ENCODE measurements at places on chromosomes 5 and 9.

DNA sequence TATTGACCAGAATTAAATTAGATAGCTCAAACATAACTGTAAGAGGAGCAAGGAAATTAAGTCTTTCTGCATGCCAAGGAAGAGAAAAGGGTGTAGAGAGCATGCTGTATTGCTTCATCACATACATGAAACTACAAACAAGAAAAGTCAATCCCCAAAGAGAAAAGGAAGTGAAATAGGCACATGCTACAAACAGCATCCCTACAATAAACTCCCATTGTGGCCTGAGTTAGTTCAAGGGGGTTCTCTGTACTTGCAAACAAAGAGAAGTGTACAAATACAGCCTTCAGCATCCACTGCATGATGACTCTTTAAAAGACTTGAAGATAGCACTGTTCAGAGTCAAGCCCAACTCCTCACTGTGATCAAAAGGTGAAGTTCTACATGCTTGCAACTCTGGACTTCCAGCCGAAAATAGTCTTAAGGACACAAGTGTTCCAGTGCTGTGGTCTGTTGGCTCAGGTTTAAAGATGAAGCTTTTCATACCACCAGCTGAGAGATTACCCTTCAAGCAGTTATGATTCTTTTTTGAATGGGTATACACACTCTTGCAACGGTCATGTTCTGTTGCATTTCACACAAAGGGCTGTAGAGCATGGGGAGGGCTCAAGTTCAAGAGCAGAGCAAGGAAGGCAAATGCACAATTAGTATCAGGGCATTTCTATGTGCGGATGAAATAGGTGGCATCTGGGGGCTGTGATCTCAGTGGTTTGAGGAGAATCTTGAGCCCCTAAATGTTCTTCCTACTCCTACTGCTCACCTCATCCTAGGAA is 534.5 kb downstream of the EBF1 start:
- DNase-seq, result no peak

DNA sequence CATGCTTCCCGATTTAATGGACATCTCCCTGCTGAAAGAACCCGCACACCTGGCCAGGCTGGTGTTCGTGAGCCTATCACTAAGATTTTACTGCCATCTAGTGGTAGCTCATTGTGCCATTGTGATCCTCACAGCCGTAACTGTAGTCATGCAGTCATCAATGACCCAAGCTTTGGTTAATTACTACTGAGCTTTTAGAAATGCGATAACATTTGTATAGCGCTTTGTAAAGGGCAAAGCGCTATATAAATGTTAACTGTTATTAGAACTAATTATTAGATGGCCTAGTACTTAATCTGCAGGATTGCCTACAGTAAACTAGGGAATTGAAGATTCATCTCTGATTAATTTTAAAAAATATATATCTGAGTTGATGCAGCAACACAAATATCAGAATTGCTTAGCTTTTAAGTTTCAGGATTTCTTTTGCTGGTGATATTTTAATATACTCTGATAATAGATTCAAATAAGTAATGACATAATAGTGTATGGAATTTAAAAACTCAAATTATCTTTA is 90.2 kb downstream of the HACD4 start:
- DNase-seq, result peak; percentile 70

GRCh38 chr9:88954066-88954465 is 37.2 kb upstream of the S1PR3 start:
- no peak for DNase-seq

DNA sequence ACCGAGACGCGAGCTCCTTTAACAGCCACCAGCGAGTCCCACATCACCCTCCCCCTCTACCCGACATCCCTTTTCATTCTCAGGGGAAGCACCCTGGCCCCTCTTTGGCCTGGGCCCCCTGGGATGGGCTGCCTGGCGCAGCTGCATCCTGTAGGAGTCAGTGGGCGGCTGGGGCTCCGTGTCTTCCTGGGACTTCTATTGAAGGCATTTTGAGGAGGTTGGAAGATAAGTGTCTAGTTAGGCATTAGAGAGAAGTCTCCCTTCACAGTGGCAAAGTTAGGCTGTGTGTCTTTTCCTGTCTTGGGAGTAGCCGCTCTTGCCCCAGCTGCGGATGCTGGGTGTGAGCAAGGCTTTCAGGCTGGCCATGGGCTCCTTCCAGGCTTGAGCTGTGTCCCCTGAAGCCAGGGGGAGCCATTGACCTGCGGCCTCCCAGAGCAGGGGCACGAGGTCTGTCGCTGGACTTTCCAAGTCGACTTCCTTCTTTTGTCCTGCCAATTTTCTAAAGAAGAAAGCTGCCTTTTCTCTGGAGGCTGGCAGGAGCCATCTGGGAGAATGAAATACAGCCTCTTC is 18.6 kb upstream of the NKD2 start:
- DNase-seq, result no peak

- no peak for DNase-seq
These were observed 41.5 kb downstream of the ALG2 start for GRCh38 chr9:99180199-99180598.

DNA sequence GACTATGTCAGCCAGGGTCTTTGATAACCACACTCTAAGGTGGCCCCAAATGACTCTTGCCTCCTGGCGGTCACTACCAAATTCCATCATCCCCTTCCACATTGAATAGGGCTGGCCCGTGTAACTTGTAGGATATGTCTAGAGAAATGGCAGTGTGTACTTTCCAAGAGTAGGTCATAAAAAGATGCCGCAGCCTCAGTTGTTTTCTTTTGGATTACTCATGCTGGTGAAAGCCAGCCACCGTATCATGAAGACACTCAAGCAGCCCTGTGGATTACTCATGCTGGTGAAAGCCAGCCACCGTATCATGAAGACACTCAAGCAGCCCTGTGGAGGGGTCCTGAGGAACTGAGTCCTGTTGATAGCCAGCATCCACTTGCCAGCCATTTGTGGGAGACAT is 172.0 kb upstream of the TBC1D2 start:
- DNase-seq, result no peak

- peak; percentile 58 for DNase-seq
These were observed 61.3 kb downstream of the RAPGEF1 start for GRCh38 chr9:131678499-131679111.

- no peak for DNase-seq
These were observed 28.8 kb downstream of the EPB41L4A start for GRCh38 chr5:112390327-112390726.

DNA sequence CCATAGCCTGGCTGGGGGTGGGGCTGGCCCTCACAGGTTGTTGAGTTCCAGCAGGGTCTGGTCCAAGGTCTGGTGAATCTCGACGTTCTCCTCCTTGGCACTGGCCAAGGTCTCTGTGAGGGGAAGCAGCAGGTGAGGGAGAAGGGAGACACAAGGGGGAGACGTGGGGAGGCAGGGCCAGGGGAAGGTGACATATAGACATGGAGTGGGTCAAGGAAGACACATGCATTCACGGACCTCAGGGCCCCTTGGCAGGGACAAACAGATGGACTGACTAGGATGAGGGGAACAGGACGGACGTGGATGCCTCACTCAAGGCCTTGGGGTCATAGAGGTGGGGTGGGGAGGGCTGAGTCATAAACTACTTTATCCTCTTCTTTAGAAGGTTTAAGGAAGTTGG is 7.7 kb downstream of the TPM2 start:
- DNase-seq, result no peak

- DNase-seq, result no peak
These were observed 82.2 kb upstream of the TLX3 start for GRCh38 chr5:171226864-171227263.

DNA sequence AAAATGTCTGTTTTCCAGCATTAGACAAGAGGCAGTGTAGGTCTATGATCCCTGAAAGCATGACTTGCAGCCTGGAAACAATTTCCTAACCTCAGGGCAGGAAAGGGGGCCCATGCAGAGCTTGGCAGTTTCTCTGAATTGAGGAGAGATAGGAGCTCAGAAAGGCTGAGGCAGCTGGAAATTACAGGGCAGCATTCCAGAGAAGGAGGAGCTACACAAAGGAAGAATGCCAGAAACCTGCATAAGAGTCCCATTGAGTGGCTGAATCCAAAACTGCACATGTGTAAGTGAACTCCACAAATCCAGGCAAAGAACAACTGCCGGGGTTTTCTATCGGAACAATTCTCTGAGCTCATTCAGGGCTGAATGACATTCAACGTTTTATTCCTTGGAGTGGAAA is 346.8 kb downstream of the PIK3R1 start:
- DNase-seq, result no peak

DNA sequence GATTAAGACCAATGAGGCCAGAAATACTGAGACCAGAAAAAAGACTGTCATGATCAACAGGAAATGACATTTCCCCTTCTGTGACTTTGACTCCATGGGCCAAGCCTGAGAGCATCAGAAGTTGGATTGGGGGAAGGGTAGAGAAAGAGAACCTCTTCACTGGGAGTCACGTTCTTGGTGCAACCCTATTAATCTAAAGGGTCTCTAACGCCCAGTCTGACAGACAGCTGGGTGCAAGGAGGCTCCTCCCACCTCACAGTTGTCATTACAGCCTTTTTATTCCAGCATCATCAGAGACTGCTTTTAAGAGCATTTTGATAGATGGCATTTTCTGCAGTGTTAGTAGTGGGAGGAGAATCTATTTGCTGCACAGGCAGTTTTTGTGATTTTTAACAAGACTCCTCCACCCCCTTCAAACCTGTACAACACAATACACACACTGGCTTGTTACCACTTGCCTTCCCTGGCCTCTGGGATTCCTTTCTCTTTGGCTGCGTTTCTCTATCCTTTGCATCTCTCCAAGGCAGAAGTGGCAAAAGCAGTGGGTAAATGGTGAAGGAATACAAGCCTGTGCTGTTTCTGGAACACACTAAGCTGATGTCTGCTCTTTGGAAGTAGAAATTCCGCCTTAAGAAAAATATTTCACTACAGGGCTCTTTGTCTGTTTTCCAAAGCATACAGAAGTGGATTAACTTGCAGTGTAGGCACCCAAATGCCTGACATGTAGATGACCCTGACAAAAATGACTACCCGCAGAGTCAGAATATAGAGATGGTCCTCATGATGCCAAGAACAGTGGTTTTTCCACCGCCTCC is 310.4 kb upstream of the ZNF608 start:
- DNase-seq, result no peak

DNA sequence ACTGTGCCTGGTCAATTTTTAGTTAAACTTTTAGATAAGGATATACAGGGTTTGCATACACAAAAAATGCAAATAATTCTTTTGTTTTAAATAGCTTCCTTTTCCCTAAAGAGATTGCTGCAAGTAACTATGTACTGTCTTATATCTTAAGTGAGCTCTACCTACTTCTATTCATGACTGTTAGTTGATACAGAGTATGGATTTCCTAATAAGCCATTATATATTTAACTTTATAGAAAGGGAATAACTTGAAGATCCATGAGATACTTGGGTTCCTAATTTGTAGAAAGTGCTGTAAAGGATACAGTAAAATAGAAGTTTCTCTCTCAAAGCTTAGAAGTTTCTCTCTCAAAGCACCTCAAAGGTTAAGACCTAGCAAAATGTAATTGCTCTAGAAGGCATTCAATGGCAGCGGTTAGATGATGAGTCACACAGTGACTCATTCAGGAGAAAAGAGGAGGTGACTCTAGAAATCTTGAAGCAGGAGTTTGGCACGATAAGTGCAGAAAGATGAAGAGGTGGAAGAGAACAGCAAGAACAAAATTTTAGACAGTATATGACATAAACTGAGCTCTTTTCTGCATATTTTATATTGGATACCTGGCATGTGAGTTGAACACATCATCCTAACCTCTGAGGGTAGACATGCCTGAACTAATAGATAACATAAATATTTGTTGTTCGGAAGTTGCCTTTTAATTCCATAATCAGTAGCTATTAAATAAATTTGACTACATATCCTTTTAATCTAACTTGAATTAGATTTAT is 5.5 kb upstream of the DNAJC21 start:
- peak; percentile 92 for DNase-seq

- DNase-seq, result no peak
These were observed 106.8 kb downstream of the MSX2 start for GRCh38 chr5:174831031-174831660.

DNA sequence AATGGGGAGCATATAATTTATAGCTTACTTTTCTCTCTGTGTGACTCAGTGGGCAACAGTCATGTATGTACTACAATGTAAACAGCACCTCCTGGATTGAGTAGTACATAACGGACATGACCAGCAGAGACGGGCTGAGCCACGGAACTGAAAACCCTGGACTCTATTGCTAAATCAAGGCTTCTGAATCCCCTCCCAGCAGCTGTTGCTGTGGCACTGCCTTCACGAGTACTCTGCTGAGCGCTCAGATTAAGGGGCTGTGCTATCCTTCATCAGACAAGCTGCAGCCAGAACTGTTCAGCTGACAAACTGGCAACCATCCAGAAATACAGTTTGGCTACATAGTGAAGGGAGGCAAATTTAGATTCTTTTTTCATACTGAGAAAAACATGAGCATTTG is 131.3 kb upstream of the CCDC180 start:
- no peak for DNase-seq

DNA sequence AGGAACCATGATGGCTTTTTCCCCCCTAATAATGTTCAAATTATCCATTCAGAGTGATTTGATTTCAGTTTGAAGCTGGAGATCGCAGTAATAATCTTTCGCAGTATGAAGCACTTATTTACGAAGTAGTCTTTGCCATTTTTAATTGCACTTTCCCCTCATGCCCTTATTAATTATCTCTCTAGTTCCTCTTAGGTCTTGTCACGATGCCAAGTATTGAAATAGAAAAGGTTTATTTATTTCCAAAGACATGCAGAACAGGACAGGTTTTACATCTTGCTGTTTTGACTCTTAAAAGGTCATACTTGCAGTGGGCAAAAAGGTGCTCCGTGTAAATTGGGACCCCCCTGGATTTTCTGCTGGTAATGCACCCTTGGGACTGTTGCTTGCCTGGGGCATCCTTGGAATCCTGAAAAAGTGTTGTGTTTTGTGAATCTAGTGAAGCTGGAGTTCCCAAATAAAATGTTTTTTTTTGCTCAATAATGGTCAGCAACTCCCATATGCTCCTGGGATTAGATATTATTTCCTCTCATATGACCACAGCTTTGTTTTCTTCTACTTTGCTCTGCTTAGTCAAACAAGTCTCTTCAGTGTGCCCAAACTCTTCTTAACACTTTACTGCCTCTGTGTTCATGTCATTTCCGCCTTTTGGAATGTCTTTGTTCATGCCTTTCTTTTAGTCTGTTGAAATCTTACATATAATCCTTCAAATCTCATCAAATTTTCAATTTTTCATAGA is 278.3 kb downstream of the TMEM38B start:
- no peak for DNase-seq

DNA sequence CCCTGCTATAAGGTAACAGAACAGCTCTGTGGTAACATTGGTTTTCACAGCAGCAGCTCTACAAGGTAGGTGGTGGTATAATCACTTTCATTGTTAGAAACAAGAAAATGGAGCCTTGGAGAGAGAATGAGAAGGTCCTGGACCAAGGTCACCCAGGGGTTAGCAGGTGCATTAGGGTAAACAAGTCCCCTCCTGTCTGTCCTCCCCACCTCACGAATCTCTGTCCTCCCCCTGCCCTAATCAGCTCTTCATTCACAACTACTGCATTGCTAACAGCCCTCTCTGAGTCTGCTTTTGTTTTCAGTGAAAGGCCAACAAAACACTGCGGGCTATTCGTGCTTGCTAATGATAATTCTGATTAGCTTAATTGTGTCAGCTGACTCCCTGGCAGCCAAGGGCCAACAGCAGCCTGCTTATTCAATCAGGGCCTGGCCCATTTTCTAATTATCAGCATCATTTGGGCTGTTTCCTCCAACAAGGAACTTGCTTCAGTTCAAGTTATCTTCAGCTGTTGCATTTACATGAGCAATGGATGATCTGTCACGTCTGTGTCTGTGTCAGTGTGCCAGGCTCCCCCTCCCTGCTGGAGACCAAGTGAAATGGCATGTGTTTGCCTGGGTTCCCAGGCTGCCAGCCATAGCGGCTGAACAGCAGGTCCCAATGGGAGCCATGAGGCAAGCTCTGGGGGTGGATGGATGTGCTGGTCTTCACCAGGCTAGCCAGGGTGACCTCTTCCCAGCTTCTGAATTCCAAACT is 56.7 kb upstream of the EQTN start:
- DNase-seq, result no peak

- DNase-seq, result peak; percentile 88
These were observed 45.6 kb downstream of the COL15A1 start for GRCh38 chr9:98989036-98990000.
